ENCODE measurements at places on chromosomes 13 and 19.

DNA sequence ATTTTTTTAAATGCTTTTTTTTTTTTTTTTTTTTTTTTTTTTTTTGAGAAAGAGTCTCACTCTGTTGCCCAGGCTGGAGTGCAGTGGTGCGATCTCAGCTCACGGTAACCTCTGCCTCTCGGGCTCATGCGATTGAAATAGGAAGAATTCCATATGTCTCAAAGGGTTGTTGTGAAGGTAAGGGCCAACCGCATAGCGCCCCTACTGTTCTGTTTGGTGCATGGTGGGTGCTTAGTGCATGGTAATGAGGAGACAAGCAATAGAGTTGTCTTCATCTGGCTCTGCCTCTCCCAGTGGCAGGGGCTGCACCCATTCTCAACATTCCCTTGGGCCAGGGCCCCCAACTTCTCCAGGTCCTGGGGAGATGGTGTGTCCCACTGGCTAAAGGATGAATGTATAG, 68.7 kb downstream of the RASL11A start:
- no peak for DNase-seq

DNA sequence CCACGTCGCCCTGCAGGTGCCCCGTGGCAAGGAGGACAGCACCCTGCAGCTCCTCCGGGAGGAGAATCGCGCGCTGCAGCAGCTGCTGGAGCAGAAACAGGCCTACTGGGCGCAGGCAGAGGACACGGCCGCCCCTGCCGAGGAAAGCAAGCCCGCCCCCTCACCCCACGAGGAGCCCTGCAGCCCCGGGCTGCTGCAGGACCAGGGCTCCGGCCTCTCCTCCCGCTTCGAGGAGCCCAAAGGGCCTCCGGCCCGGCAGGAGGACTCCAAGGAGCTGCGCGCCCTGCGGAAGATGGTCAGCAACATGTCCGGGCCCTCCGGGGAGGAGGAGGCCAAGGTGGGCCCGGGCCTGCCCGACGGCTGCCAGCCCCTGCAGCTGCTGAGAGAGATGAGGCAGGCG, 11.6 kb downstream of the CBY2 start:
- no peak for DNase-seq

DNA sequence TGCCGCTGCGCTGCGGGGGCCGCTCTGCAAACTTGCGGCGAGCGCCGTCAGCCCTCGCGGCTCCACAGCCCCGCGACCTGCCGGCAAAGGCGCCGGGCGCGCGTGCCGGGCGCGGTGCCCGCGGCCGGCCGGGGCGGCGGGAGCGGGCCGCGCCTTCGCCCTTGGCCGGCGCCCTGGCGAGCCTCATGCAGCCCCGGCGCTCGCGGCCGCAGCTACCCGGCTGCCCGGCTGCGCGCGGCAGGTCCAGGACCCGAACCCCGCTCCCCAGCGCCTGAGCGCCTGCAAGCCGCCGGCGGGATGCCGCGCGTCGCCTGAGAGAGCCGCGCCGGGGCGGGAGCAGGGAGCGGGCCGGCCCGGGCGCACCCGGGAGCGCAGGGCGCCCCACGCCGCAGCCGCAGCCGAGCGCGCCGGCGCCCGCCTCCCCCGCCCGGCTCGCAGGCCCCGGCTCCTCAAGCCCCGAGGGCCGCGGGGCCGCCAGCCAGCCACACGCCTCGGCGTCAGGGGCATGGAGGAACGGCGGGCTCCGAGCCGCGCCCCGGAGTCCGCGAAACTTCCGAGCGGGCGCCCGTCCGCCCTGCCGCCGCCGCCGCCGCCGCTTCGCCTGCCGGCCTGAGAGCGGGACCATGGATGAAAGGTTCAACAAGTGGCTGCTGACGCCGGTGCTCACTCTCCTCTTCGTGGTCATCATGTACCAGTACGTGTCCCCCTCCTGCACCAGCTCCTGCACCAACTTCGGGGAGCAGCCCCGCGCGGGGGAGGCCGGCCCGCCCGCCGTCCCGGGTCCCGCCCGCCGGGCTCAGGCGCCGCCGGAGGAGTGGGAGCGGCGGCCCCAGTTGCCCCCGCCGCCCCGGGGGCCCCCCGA, 564 bp downstream of the HS6ST3 start:
- no peak for DNase-seq

GRCh38 chr19:30074741-30075715, 133.0 kb downstream of the URI1 start:
- no peak for DNase-seq

- DNase-seq: no peak
These were observed 288.6 kb upstream of the PCDH9 start for GRCh38 chr13:67518785-67519184.

DNA sequence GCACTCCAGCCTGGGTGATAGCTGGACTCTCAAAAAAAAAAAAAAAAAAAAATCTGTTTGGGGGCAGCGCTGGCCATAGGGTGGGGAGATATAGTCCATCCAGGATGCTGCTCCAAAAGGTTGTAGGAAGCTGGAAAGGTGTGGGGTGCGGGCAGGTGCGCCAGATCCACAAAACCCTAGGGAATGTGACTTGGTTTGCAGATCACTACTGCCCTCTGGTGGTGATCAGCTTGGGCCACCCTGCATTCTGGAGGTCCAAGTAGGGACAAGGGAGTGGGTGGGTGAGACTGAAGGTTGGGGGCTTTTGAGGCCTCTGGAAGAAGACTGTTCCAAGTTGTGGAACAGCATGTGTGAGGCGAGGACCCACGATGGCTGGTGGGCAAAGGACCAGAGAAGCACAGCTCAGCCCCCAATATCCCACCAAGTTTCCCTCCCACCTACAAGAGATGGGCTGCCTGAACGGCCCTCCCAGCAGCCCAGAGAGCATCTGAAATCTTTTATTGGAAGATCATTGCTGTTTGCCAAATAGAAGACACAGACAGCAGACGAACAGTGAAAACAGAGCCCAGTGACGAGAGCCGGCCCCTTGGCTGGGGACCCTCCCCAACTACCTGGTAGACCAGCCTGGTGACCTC, 10.4 kb upstream of the TYK2 start:
- no peak for DNase-seq

- DNase-seq: no peak
These were observed 42.1 kb downstream of the PTPRS start for GRCh38 chr19:5298471-5298901.

- no peak for DNase-seq
These were observed 211.4 kb upstream of the IPO5 start for GRCh38 chr13:97742084-97742483.

- DNase-seq: no peak
These were observed 16.3 kb upstream of the DNMT1 start for GRCh38 chr19:10211061-10211460.

DNA sequence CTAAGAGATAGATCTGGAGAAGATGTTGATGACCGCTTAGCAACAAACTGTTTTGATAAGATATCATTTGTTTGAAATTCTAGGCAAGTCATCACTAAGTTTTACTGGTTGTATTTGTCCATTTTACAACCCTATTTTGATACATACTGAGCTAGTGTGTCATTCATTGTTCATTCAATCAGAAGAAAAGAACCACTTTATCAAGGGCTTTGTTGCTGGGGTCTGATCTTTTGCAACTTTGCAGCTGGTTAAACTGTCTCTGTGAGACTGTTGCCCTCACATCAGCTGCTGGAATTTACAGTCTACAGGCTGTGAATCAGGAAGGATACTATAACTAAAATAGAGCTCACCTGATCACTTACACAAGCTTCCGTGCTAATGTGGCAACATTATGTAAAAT, 290.5 kb downstream of the RFC3 start:
- no peak for DNase-seq

DNA sequence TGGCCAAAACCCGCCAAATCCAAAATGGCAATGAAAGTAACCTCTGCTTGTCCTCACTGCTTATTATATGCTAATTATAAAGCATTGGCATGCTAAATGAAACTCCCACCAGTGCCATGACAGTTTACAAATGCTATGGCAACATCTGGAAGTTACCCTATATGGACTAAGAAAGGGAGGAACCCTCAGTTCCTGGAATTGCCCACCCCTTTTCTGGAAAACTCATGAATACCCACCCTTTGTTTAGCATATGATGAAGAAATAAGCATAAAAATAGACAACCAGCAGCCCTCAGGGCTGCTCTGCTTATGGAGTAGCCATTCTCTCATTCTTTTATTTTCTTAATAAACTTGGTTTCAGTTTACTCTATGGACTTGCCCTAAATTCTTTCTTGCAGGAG, 269.8 kb downstream of the OLFM4 start:
- no peak for DNase-seq

DNA sequence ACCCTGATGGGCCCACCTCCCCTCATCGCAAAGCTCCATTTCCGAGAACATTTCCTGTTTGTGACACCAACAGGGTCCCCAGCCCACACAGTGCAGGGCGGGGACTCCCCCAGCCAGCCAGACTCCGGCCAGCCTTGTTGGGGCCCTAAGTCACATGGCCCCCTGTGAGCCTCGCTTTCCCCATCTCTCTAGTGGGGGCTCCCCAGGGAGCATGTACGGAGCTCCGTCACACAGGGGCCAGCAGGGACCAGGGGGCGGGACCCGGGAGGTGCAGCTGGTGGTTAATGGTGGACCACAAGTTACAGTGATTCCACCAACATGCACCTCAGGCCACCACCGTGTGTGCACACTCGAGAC, 1.7 kb downstream of the TBXA2R start:
- no peak for DNase-seq

DNA sequence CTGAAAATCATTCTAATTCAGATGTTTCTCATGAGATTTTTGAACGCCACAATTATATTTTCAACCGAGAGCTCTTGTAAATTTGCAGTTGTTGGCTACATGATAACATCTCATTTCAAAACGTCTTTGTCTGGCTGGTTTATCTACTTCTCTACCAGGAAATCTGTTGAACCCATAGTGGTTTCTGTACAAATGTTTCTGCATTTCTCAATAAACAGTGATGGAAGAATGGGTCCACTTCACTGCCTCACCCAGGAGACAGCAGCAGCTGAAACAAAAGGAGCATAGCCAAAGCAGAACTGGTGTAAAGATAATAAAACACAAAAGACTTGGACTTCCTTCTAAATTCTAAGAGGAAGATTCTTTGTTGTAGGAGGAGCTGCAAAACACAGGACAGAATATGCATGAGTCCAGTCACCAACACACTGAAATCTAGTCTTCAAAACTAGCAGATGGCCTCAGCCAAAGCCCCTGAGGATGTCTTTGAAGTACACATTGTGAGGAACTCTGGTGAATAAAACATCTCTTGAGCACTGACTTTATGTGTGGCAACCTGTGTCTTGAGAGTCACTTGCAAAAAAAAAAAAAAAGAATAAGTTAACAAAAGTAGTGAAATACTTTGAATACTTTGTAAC, 68.6 kb upstream of the FGF14 start:
- no peak for DNase-seq

DNA sequence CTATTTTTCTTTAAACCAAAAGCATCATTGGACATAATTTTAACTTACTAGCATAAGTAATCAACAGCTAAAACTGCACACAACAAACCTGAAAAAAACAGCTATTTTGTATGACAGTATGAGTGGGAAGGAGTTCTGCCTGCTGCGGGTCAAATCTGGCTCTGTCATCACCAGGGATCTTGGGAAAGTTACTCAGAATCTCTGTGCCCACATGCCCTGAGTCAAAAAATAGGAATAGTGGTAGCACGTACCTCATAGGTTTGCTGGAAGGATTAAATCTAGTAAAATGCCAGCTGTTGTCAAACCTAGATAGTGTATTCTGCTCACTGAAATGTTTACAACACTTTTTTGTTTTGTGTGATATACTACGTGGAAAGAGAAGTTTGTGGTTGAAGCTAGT, 1.1 kb downstream of the CLN5 start:
- no peak for DNase-seq

DNA sequence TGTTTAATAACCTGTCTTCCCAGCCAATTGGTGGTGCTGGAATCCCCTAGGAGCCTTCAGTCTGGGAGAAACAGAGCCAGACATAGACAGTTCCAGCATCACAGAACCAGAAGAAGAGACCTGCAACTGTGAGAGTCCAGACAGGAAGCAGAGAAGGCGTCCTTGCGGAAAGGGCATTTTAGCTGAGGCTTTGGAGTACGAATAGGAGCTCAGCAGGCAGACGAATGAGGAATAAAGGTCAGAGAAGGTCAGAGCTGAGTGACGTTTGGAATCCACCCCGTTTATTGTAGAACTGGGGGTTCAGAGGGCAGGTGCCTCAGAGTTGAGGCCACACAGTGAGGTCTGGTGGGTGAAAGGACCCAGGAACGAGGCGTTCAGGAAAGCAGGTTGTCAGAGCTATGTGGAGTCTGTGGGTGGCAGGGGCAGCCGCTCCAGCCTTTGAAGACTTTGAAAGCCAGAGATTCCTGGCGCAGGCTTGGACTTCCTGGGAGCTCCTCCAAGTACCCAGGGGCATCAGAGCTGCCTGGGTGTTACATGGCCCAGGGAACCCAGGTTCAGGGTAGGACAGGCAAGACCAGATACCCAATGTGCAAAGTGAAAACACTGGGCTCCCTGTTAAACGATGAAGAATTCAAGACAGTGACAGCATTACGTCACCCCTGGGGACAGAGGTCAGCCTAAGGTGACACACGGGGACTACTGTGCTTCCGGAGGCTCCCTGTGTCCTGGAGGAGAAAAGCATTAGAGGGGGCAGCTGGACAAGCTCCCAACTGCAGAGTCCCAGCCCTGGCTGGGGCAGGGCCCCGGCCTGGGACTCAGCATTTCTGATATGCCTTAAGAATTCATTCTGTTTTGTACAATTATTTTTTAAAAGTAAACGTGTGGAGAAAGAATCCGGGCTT, 5.5 kb downstream of the ARRDC2 start:
- no peak for DNase-seq

DNA sequence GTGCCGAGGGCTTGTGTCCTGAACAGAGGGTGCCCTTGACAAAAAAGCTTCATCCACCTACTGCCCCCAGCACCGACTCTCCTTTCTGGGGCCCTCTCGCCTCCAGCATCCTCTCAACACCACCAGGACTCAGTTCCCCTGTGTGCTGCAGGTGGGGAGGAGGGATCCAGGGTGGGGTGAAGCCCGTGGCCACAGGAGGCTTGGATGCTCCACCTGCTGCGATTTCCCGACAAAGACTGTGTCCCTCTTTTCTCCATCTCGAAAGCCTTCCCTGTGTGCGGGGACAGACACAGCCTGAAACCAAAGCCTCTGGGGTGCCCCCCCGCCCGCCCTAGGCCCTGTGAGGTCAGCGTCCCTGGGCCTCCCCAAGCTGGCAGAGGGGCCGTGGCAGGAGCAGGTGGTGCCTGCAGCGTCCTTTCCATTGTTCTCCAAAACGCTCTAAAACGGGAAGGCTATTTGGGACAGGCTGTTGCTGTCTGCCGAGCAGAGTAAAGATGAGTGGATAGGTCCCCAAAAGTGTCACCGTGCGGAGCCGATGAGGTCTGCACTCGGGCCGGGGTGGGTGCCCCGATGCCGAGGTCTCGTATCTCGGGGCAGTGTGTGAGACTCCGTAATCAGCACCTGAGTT, 185.7 kb downstream of the PTPRS start:
- DNase-seq: no peak

DNA sequence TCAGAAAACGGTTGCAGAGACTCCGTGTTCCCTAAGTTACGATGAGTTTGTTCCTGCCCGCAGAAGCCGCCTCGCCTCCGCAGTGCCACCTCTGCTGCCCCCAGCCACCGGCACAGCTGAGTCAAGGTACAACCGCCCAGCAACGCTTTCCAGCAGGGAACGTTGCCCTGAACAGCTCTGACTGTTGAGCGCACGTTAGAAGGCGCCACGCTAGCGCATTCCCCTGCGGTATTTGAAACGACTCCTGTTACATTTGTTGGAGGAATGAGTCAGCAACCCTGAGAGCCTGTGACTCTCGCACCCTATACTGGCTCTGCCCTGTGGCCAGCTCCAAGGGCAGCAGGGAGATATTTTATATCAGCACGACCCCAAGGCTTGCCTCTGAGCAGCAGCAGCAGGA, 302.8 kb downstream of the TEX29 start:
- DNase-seq: no peak
